IMR-90 (cell line): ENCODE measurements at places on chromosomes 13 and 19.

GRCh38 chr13:62598708-62599107 lies 1183.1 kb upstream of the PCDH20 start:
- no peak for DNase-seq

GRCh38 chr13:26228096-26228495 lies 6.0 kb upstream of the RNF6 start:
- no peak for DNase-seq

GRCh38 chr19:42343344-42344110 lies 18.1 kb downstream of the MEGF8 start:
- DNase-seq: no peak

- DNase-seq: no peak
These were observed 6.5 kb upstream of the CDC34 start for GRCh38 chr19:525029-525428.

DNA sequence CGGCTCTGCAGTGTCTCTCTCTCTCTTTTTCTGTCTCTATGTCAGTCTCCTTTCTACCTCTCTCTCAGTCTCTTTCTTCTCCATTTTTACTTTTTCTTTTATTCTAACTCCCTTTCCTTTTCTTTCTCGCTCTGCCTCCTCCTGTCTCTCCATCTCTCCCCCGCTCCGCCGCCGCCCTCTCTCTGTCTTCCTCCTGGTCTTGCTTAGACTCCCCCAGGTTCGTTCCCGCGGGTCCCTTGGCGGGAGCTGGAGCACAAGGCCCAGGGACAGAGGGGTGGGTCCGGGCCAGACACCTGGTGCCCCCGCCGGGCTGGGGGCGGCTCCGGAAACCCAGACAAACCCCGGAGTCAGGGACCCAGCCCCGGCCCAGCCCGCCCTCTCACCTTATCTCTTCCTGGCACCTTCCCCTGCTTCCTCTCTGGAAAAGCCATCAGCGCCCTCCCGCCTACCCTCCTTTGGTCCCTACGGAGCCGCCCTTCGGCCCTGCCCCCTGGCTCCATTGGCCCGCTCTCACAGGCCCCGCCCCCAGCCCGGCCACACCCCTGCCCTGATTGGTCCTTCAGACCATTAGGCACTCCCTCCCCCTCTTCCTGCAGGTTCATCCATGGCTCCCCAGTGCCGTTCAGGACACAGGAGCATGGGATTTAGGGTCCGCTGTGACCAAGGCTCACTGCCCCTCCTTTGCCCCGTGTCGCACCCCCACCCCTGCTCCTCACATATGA lies 15.4 kb upstream of the NOP53 start:
- no peak for DNase-seq

DNA sequence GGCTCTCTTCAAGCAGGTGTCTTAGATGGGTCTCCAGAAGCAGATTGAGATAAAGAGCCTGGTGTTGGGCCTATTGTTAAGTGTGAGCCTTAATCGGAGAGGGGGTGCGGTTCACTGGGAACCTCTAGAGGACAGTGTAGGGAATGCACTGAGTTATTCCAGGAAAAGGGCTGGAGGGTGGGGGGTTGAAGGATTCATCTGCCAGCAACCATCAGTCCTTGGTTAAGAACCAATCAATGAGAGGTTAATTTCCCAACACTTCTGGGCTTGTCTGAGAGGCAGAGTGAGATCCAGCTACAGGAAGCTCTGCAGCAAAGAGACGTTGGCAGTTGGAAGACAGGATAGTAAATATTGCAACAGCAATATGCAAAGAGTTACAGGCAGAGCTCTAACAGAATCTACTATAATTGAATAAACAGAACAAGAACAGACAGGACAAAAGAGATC lies 28.7 kb downstream of the CYP4F2 start:
- no peak for DNase-seq

- DNase-seq: peak; percentile 41
These were observed 31.9 kb downstream of the NFIC start for GRCh38 chr19:3398114-3398899.

- no peak for DNase-seq
These were observed 18.5 kb downstream of the MIER2 start for GRCh38 chr19:325937-326565.

DNA sequence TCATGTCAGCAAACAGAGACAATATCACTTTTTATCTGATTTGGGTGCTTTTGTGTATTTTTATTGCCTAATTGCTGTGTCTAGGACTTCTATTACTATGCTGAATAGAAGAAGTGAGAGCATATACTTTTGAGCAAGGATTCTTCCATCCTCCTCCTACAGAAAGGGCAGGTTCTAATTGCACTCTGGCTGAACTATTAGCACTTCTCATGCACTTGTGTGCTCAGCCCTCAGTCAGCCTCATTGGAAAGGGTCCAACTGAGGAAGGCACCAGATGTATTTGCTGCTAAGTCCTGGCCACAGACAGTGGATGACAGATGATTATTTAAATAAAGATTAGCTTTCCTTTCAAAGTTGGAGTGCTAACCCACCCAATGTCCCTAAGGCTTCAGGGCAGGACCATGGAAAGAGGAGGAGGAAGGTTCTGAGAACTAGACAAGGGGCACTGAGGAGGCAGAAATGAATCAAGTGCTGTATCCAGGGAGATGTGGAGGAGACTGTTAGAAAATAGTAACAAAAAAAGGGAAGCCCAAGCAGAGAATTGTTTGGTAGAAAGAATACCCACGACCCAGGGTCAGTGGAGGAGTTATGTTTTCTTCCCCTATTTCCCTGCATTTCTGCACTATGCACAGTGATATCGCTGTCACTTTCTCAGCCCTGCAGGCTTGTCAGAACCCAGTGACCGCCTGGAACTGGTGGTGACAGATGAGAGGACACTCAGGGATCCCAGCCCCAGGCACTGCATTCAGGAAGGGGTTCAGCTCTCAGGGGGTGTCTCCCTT lies 8.0 kb downstream of the LILRB4 start:
- DNase-seq: no peak

DNA sequence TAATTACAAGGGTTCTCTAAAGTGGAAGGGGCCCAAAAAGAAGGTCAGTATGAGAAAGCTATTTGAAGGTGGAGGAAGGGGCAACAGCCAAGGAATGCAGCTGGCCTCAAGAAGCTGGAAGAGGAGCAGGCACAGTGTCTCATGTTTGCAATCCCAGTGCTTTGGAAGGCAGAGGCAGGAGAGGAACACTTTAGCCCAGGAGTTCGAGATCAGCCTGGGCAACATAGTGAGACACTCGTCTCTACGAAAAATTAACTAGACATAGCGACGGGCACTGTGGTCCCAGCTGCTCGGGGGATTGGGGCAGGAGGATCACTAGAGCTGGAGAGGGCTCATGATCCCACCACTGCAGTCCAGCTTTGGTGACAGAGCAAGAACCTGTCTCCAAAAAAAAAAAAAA lies 656 bp upstream of the NEK3 start:
- no peak for DNase-seq

DNA sequence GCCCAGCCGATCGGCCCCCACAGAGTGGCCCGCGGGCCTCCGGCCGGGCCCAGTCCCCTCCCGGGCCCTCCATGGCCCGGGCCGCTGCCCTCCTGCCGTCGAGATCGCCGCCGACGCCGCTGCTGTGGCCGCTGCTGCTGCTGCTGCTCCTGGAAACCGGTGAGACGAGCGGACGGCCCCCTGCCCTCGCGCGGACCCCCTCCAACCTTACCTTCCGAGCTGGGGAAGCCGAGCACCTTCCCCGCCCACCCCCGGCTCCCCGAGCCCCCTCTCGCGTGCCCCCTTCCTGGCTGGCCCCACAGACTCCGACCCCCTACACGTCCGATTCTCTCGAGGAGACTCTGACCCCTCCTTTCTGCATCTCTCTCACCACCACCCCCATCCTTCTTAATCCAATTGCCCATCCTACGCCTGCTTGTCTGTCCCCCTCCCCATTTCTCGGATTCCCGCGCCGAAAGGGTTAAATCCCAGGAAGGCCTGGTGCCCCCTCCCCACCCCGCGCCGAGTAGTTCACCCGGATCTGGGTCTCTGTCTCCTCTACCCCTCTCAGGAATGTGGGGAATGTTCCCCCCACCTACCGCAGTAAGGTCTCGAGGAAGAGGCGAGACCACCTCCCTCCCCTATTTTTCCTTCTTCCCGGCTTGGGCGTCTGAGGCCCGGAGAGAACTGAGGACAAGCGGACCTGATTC lies 502 bp downstream of the NECTIN2 start:
- DNase-seq: no peak

DNA sequence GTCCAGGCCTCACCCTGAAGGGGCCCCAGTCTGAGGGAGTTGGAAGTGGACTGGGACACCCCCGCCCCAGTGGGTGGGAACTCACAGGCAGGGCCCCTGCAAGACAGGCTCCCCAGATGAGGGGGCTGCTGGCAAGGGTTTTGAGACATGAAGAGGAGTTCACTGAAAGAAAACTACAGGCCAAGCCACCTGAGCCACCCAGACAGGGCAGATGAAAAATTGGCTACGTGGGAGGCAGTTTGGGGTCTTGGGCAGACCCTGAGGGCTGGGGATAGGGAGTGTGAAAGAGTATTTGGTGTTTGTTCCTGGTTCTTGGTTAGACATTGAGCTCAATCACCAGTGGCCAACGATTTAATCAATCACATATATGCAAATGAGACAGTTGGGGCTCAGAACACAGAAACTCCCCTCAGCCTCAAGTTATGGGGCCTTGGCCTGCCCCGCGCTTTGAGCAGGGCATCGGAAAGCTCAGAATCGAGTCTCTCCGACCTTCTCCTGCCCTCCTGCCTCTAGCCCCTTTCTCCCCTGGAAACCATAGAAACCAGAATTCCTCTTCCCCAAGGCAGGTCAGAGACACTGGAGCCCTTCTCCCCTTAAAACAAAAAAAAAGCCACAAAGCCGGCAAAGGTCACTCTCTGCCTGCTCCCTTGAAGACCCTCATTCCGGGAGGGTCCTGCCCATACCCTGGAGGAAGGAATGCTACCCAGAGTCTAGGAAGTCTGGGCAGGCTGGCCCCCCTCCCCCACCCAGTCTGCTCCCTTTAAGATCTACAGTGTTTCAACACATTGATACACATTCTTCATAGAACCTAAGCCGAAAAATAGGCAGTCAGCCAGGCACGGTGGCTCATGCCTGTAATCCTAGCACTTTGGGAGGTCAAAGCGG lies 1.3 kb upstream of the ISYNA1 start:
- DNase-seq: peak; percentile 77

- peak; percentile 65 for DNase-seq
These were observed 6.6 kb downstream of the TMEM272 start for GRCh38 chr13:51838240-51838846.

GRCh38 chr19:41621654-41622053 lies 5.2 kb downstream of the CEACAM4 start:
- DNase-seq: no peak

DNA sequence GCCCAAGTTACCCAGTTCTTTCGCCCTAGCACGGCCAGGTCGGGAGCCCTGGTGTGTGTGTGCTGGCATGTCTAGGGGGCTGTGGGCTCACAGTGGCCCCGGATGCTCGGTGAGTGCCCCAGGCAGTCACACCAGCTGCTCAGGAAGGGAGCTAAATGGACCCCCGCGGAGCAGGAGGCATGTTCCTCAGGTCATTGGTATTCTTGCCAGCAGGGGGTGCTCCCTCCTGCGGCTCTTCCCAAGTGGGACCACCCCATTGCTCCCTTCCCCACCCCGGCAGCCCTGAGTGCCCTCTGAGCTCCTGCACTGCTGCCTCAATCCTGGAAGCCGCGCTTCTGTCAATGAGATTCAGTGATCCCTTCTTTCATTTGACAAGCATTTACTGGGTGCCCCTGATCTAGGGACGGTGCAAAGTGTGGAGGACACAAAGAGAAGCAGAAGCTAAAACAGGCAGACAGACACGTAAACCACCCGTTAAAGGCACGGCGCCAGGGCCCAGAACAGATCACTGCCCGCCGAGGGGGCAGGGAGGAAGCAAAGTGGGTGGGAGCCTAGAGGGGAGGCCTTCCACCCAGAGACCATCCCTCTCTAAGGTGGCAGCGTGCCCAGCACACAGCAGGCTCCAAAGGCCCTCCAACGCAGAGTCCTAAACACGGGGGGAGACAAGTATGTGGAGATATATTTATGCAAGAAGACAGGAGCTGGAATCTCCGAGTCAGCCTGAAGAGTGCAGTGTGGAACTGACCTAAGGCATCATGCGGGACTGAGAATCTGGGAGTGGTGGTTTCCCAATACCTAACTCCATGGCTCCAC lies 5.2 kb upstream of the ADPRHL1 start:
- peak; percentile 55 for DNase-seq

DNA sequence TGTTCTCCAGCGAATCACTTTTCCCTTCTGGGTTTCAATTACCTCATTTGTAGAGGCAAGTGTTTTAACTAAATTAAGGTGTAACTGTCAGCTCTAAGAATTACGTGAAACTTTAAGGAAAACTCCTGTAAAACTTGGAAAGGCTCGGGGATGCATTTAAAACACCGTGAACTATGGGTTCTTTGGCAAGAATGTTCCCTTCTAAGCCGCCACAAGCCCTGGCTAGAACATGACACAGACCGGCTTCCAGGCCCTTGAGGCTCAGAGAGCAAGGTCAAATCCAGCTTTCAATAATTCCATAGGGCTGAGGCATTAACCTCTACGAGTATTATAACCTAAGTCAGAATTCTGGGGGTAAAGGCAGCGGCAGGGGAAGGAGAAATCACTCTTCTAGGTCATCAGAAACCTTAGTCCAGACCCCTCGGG lies 685 bp downstream of the VWA8 start:
- DNase-seq: peak; percentile 29

- no peak for DNase-seq
These were observed 1.7 kb downstream of the COL4A2 start for GRCh38 chr13:110308656-110309359.

GRCh38 chr19:1847684-1848398 lies 442 bp downstream of the REXO1 start:
- peak; percentile 40 for DNase-seq

DNA sequence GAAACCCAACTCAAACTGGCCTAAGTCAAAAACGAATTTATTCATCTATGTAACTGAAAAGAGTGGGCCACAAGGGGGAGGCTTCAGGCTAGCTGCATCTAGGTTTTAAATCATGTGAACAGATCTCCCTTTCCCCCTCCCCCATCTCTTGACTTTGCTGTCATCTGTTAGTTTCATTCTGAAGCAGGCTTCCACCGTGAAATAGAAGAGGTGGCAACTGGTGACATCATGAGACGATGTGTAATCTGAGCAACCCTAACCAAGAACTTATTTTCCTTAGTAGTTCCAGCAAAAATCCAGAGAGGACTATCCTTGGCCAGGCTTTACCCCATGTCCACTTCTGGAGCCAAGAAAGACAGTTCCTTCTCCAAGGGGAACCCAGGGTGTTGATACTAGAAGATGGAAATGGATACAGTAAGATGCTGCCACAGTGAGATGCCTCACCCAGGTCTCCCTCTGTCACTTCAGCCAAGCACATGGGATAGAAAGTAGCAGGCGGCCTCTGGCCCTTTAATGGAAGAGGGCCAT lies 9.4 kb downstream of the SAMD4B start:
- peak; percentile 28 for DNase-seq

GRCh38 chr13:44313674-44314073 lies 60.0 kb upstream of the SERP2 start:
- peak; percentile 91 for DNase-seq

DNA sequence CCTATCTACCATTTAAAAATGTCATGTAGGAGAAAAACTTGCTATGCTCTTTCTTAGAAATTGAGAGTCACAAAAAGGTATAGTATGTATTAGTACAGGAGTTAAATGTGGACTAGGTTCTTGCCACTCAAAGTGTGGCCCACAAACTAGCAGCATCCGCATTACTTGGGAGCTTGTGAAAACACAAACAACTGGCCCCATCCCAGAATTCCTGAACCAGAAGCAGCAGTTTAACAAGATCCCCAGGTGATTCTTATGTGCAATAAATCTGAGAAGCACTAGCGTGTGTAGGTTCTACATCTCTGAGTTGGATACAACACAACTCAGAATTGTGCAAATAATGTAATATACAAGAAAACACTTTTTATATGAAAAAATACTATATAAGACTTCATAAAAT lies 325.9 kb downstream of the DCT start:
- no peak for DNase-seq
